MG63 (cell line): ENCODE measurements at places on chromosomes 1 and 21. TPM values are rescaled to one million over a fixed set of nuclear protein-coding genes. Genes with fewer than 3 reads are reported as not detected.

Gene PCBP3
- 0.23 TPM in 1 of 2 replicates, not detected in the other for total RNA-seq

GRCh38 chr1:87852410-87853161 is 523.9 kb downstream of the LMO4 start:
- DNase-seq, result no peak

DNA sequence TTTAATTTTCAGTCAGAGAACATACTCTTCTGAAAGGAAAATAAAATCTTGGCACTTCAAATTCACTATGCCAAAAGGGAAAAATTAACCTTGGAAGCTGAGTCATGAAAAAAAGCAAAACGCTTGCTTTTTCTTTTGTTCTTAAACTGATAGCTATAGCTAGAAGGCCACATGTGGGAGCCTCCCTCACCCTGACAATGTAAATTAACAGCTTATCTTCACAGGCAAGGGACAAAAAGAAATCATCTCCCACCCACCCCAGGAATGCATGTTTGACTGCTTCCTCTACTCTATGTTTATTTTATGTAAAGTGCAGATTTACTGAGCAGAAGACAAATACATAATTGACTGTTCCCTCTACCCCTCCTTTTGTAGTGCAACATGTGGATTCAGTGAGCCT is 38.0 kb downstream of the EBNA1BP2 start:
- DNase-seq, result no peak

DNA sequence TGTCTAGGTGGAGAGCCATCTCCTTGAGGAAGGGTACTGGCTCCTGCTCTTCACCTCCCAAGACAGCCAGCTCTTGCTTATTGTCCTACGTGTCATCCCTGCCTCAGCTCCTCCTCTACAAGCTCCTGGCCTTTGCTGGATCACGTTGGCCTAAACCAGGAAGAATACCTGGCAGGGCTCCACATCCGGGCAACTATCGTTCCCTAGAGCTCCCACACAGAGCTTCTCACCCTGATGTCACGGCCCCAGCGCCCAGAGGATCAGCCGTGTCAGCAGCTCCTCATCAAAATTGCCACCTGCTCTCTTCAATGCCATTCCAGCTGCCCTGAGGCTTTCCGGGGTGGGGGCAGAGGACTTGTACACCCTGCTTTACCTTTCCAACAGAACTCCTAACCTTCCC is 1.9 kb upstream of the TPM3 start:
- DNase-seq, result peak; percentile 77

DNA sequence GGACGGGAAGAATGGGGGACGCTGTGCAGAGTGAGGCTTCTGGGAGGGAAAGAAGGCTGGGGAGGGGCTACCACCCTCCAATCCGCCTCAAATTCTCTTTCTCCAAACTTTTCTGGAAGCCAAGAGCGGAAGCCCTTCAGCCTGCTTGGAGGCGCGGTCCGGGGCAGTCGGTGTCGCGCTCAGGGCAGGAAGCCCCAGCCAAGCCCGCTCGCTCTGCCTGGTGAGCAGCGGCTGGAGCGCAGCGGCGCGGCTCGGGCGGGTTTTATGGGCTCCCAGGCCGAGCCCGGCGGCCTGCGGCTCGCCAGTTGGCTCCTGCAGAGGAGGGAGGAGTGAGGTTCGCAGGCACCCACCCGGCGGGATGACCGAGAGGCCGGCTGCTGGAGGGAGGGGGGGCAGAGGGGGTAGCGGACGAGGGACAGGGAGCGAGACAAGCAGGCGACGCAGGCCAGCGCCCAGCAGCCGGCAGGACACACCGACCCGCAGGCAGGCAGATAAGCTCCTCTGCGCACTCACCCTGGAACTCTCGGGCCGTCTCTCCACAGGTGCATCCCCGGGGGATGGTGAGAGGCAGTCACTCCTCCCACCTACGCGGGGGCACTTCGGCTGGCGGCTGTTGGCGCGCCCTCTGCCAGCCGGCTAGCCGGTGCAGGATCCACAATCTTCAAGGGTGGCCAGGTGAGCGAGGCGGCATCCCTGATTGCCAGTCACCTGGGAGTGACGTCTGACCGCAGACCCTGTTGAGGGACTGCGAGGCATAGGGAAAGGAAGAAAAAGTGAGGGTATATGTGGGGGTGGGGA is at the start of gene AVPR1B:
Gene AVPR1B (minus strand): TSS at position 238 of the 798 bp plus-strand sequence. CDS start 498 bp downstream, outside the sequence.
- peak; percentile 62 for DNase-seq
